ENCODE measurements at places on chromosomes 5 and 9.

GRCh38 chr5:136309932-136310598 lies 55.3 kb downstream of the TRPC7 start:
- no peak for DNase-seq

DNA sequence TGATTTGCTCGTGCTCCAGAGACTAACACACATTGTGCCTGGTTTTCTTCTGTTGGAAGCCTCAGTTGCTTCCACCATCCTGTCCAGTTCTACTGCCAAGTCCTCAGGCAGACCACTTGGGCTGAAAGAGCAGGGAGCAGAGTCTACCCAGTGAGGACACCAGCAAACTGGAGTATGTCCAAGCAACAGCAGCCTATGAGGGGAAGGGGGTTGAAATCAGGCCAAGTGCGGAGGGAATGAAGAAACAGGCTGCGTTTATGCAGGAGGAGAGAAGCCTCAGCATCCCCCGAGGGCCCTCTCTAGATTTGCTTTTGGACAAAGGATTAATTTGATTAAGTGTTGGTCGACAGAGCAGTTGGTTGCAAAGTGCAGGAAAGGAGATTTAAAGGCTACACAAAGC lies 14.5 kb downstream of the DOCK2 start:
- no peak for DNase-seq

- no peak for DNase-seq
These were observed 808 bp downstream of the SPOCK1 start for GRCh38 chr5:137498301-137498735.

GRCh38 chr5:123083298-123083697 lies 5.7 kb upstream of the PRDM6 start:
- DNase-seq: no peak

GRCh38 chr5:1723957-1724821 lies 75.4 kb downstream of the MRPL36 start:
- DNase-seq: peak; percentile 5

- no peak for DNase-seq
These were observed 19.9 kb downstream of the ABITRAM start for GRCh38 chr9:108953983-108954574.

- DNase-seq: no peak
These were observed 79.2 kb downstream of the MEGF10 start for GRCh38 chr5:127369796-127370195.
